OCI-LY7 (cell line): ENCODE measurements at places on chromosomes 5 and 9. TPM values are rescaled to one million over a fixed set of nuclear protein-coding genes. Genes with fewer than 3 reads are reported as not detected.

GRCh38 chr5:164073081-164073480 lies 567.7 kb downstream of the MAT2B start:
- no peak for DNase-seq

DNA sequence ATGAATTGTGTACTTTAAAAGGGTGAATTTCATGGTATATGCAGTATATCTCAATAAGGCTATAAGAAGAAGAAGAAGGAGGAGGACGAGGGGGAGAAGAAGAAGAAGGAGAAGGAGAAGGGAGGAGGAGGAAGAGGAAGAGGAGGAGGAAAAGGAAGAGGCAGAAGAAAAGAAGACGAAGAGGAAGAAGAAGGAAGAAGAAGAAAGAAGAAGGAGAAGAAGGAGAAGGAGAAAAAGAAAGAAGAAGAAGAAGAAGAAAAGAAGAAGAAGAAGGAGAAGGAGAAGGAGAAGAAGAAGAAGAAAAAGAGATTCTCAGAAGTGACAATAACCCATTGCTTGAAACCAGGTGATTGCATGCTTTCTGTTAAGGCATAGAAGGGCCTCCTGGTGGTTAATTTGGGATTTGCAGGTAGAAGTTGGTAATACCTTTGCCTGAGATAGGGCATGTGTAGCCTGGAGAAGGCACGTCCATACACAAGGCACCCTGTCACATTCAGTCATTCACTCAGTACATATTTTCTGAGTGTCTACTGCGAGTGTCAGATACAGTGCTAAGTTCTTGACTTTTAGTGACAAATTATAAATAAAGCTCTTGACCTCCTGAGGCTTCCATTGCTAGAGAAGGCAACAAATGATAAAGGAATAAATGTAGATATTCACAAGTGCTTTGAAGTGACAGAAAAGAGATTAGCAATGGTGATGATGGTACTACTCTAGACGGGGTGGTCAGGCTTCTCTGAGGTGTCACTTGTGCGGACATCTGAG lies 231.3 kb downstream of the NPR3 start:
- peak; percentile 50 for DNase-seq

- no peak for DNase-seq
Measured at GRCh38 chr5:134139377-134139851, 24.9 kb downstream of the TCF7 start.

DNA sequence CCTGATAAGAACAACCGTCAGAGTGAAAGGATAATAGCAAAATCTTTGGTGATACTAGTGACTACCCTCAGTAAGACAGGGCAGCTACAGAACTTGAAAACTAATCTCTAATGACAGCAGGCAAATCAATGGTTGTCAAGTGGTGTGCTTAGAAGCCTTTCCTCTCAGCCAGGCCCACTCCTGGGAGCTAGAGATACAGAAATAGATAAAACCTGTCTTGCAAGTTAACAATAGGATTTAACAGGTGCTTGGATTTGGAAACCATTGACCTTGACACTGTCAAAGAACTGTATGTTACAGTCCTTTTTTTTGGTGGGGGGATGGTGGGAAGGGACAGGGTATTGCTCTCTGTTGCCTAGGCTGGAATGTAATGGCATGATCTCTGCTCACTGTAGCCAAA lies 118.6 kb downstream of the BASP1 start:
- DNase-seq, result no peak

DNA sequence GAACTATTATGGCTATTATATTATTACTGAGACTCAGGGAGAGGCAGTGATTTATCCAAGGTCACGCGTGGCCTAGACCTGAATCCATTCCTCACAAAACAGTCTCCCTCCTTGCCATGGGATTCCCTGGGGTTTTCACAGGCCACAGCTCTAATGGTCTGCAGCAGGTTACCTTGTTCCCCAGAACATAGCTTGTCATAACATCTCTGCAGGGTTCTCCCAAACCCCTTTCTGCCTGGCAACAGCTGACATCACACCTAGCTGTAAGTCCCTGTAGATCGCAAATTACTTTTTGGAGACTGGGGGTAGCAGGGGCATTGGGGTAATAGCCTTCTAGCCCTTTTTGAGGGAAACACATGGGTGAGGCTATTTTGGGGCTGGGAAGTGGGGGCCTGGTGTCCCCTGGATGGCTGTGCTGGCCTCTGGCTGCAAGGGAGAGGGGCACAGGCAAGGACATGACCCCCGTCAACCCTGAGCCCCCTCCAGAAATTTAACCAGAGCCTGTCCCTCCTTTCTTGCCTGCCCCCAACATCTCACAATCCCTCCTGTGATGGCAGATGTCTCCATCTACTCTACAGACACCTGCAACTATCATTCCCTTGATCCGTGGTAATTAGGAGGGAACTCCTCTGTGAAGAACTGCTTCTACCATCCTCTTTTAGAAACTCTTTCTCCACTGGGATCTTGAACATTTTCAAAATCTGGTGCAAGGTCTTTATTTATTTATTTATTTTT lies 1.3 kb downstream of the CD74 start:
- peak; percentile 91 for DNase-seq

GRCh38 chr5:6261668-6262067 lies 116.7 kb downstream of the MED10 start:
- no peak for DNase-seq

DNA sequence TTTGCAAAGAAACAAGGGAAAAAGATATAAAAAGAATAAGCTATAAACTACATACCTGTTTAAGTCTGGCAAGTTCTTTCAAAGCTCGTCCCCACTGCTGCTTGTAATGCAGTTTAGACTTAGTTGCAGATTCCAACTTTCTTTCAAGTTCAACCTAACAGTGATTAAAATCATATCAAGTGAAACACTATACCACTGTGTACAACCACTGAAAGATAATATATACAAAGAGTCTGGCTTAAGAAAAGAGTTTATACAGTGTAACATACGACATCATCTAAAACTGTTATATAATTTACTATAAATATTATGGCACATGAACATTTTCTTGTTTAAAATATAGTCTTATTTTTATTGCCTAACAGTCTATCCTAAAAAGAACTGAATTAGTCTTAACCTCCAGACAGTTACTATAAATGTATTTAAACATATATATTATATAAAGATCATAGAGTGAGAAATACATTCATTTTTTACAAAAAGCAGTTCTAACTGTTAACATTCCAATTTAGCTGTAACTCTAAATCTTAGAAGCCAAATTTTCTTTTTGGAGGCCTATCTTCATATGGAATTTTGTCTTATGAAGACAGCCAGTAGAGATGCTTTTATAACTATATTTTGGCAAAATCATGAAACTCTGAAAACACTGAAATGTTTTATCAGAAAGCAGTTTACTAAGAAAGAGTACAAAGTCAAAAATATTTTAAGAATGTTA lies 58.6 kb downstream of the CEP120 start:
- DNase-seq, result no peak

GRCh38 chr5:53430618-53431252 lies 49.7 kb upstream of the FST start:
- DNase-seq, result peak; percentile 3

GRCh38 chr5:95927927-95928723 lies 33.5 kb downstream of the ELL2 start:
- no peak for DNase-seq

DNA sequence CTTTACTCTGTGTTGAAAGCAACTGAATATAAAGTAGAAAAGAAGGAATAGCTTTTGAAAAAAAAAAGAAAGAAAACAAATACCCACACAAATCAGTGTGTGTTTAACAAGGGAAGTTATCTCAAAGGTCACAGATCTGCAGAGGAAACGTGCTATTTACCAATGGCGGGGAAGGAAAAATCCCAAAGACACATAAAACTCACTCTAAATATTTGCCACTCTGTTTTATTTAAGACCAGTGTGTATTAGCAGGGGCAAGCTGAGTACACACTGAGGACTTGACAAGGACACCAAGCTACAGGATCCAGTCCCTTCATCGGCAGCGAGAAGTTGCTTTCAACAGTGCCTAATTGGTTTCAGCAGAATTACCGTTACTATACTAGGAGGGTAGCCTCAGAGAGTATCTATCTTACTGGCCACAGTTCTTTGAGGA lies 252.5 kb downstream of the DEPDC1B start:
- no peak for DNase-seq

GRCh38 chr5:161399996-161400562 lies 146.4 kb downstream of the GABRB2 start:
- no peak for DNase-seq

- DNase-seq, result no peak
Measured at GRCh38 chr9:117416856-117417255, 2.0 kb upstream of the ASTN2 start.

- DNase-seq, result no peak
Measured at GRCh38 chr5:73179730-73180129, 6.7 kb downstream of the TMEM174 start.

GRCh38 chr5:154732212-154732611 lies 23.0 kb upstream of the LARP1 start:
- DNase-seq, result no peak

- DNase-seq, result no peak
Measured at GRCh38 chr9:119959846-119960545, 590.8 kb upstream of the BRINP1 start.

- DNase-seq, result no peak
Measured at GRCh38 chr9:104850786-104851545, 77.0 kb downstream of the ABCA1 start.

GRCh38 chr9:77750284-77750683 lies 102.2 kb upstream of the GNA14 start:
- DNase-seq, result no peak

The SLC36A2 gene
- total RNA-seq, result not detected in 2 replicates

The HMCN2 gene
- total RNA-seq, result not detected in 2 replicates

The PROB1 gene
- 4.6 and 5.9 TPM in 2 replicates for total RNA-seq

The WDR36 gene
- 41.9 and 49.4 TPM in 2 replicates for total RNA-seq

The RACK1 gene
- total RNA-seq, result 2,077 and 2,357 TPM in 2 replicates

The TAF11L5 gene
- total RNA-seq, result not detected in 2 replicates

The SHC3 gene
- not detected in 2 replicates for total RNA-seq

The ADGRD2 gene
- total RNA-seq, result not detected in 2 replicates
